DMS79 (cell line): ENCODE measurements at places on chromosomes 13 and 19.

GRCh38 chr19:41083516-41083915, 4.7 kb upstream of the CYP2A13 start:
- no peak for DNase-seq

GRCh38 chr13:112671359-112671758, 18.5 kb upstream of the ATP11A start:
- no peak for DNase-seq

GRCh38 chr19:22610121-22610520, 24.0 kb upstream of the ZNF492 start:
- DNase-seq: no peak

GRCh38 chr19:10768936-10769335, 51.1 kb downstream of the DNM2 start:
- DNase-seq: no peak

DNA sequence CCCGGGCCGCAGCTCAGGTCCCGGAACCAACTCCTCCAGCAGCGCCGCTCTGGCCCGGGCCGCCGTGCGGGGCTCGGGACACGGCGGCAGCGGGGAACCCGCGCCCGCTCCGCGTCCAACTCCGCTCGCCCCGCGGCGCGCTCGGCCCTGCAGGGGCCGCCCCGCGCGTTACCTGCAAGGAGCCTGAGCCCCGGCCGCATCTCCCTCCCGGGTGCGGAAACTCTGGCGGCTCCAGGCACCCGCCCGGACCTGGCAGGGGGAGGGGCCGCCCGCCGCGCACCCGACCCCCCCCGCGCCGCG, at the start of gene TMTC4:
Gene TMTC4 (minus strand): TSS at position 224 of the 300 bp plus-strand sequence. CDS start 4,433 bp downstream, outside the sequence.
- no peak for DNase-seq

DNA sequence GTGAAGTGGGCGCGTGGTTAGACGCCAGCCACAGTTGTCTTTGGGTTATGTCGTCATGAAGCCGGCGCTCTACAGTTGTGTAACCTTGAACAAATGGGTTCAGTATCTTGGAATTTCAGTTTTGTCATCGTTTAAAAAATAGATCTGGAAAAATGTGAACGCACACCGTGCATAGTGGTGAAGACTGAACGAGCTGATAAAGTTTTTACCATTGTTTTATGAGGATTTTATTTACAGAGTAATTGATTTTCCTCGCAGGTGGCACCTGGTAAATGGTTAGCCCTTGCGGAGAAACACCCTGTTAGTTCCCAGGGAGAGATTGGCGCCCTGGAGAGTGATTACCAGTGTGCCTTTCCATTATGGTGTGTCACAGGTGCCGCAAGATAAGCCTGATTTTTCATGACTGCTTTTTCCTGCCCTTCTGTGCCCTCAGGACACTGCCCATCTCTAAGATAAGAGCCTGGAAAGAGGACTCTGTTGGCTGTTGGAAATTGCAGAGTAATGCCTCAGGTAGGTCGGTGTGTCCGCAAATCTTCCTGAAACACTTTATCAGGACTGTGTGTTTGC, 577 bp downstream of the ZNF181 start:
- no peak for DNase-seq

- DNase-seq: no peak
Measured at GRCh38 chr13:113187263-113187669, 21.2 kb downstream of the PCID2 start.

DNA sequence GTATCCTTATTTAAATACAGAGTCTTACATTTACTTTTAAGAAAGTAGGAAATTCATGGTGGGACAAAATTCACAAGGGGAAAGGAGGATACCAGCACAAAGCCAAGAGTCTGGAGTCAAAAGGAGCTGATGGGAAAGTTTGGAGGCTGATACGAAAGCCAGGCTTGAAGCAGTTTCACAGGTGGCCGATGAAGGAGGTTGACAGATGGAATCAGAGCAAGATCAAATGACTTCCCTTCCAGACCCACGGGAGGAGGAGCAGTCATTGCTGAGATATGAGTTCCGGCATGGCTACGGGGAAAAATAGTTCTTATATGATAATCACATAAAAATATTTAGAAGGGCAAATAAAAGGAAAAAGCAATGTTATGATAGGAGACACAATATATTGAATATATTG, 65.0 kb downstream of the DGKH start:
- no peak for DNase-seq

- DNase-seq: no peak
Measured at GRCh38 chr13:59356607-59357006, 807.1 kb downstream of the DIAPH3 start.

GRCh38 chr13:51819544-51819943, 15.6 kb upstream of the DHRS12 start:
- DNase-seq: no peak

DNA sequence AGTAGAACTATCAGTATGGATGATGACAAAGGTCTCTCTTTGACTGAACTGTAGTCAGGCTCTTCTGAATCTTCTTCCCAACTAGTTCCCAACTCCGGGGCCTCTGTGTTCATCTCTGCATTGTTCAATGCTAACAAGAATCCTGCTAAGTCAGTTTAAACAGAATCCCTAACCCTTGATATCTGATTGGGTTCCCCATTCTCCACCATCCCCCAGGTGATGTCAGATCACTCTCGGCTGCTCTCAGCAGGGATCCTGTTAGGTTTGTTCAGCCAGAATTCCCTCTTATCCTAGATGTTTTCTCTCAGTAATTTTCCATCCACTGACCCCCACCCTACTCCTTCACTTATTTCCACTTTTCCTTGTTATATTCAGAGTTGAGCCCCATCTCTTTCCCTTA, 223.6 kb downstream of the RGCC start:
- no peak for DNase-seq

GRCh38 chr13:98919566-98919965, 58.3 kb downstream of the DOCK9 start:
- no peak for DNase-seq

GRCh38 chr19:49347835-49348234, 12.6 kb downstream of the CD37 start:
- DNase-seq: no peak

- no peak for DNase-seq
Measured at GRCh38 chr19:16897856-16898161, 9.0 kb downstream of the F2RL3 start.

DNA sequence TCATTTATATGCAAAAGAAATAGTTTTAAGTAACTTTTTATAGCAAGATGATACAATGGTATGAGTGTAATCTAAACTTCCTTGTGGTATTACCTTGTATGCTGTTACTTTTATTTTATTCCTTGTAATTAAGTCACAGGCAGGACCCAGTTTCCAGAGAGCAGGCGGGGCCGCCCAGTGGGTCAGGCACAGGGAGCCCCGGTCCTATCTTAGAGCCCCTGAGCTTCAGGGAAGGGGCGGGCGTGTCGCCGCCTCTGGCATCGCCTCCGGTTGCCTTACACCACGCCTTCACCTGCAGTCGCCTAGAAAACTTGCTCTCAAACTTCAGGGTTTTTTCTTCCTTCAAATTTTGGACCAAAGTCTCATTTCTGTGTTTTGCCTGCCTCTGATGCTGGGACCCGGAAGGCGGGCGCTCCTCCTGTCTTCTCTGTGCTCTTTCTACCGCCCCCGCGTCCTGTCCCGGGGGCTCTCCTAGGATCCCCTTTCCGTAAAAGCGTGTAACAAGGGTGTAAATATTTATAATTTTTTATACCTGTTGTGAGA, 10.2 kb downstream of the PLPPR3 start:
- no peak for DNase-seq

GRCh38 chr13:28597641-28598040, 61.3 kb upstream of the POMP start:
- no peak for DNase-seq

- no peak for DNase-seq
Measured at GRCh38 chr13:75550159-75550567, 572 bp downstream of the UCHL3 start.

GRCh38 chr13:68386808-68387207, 1156.7 kb upstream of the PCDH9 start:
- no peak for DNase-seq

- DNase-seq: no peak
Measured at GRCh38 chr19:39398297-39398864, 7.2 kb downstream of the MED29 start.

- DNase-seq: no peak
Measured at GRCh38 chr13:95588721-95589120, 36.2 kb downstream of the CLDN10 start.

DNA sequence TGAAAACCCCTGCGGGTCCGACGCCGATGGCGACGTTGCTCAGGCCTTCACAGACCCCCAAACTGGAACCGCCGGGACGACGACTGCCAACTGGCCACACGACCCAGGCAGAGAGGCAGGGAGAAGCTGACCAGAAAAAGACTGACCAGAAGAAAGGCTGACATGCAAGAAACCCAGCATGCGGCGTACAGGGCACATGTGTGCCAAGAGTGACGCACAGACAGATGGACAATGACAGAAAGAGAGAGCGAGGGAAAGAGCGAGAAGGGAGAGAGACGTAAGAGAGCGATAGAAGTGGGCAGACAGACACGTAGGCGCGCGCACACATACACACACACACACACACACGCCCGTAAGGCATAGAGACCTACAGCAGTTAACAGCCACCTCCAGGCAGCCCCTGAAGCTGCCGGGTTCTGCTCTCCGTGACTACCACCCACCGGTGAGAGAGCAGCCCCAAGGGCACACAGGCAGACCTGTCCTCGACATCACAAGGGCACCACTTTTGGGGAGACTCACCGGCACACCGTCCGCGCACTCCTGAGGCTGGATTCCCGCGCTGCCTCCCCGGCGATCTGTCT, 67.2 kb upstream of the ZNF527 start:
- no peak for DNase-seq

DNA sequence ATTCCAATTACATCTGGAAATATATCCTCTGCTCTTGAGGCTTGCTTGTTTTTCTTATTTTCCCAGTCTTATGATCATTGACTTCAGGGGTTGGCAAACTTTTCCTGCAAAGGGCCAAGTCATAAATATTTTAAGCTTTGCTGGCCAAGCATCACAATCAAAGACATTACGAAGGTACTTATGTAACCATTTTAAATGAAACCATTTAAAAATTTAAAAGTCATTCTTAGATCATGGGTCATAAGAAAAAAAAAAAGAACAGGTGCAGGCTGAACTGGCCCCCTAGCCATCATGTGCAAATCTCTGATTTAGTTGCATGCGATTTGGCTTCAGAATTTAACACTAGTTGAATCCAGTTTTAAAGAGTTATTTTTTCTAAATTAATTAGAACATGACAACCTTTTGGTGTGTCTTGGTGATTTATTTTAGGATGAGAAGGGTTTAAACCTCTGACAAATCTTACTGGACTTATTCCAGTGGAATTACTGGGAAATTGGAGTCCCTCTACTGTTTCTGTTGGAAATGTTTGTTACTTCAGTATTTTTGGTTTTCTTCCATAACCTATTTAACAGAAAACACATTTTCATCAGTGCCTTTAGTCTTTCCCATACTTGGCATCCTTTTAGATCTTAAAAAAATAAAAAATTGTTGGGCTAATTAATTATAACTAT, 148.1 kb downstream of the NHLRC3 start:
- DNase-seq: no peak

GRCh38 chr19:6259312-6259861, 20.4 kb downstream of the MLLT1 start:
- no peak for DNase-seq

GRCh38 chr19:56105090-56105701, 15.9 kb downstream of the ZNF787 start:
- DNase-seq: peak; percentile 82

GRCh38 chr19:34962687-34963572, 1.1 kb downstream of the ZNF792 start:
- DNase-seq: no peak
